Umbilical cord (tissue), 2 donors: ENCODE measurements at places on chromosomes 6 and 20. TPM values are rescaled to one million over a fixed set of nuclear protein-coding genes. Genes with fewer than 3 reads are reported as not detected.

DNA sequence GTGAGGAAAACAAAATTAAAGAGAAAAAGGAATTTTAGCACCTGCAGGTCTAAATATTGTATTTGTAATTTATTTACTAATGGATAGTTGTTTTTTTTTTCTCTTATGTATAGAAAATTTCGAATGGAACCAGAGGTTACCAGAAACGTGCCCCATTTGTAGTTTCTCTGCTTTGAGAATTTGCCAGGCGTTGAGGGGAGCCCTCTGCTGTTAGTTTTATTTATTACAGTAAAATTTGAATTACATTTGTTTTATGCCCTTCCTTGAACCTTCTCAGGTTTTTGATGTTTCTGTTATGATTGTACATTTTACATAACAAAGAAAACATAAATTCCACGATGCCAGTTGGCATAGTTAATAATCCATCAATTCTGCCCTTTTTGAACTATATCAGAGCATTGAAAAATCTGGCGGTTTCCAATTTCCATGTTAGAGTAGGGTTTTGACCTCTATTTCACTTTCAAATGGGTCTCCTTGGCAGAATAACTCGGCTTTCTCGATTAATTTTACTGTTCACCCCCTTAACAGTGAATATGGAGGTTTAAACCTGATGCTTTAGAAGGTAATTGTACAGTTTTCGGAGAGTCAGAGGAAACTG, 35.1 kb upstream of the RFPL4B start:
- DNase-seq, result no peak

GRCh38 chr6:116629563-116629981, 13.3 kb downstream of the RSPH4A start:
- no peak for DNase-seq

GRCh38 chr20:1711826-1712601, 54.4 kb upstream of the SIRPG start:
- DNase-seq, result no peak

DNA sequence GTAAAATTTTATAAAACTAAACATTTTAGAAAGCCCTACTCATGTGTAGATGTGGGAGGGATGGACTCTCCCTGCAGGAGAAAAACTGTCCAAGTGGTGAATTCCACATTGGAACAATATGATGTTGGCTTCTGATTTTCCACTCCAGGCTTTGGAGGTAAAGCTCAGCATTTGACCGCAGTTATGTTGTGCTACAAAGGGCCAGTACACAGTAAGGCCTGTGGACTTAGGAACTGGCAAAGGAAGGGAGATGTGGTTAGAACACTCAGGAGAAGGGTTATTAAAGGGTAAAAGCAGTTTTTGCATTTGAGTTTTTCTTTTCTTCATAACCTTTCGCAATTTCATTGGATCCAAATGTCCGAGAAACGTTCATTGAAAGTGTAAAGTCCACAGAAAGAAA, 150.3 kb upstream of the SASH1 start:
- DNase-seq, result no peak

DNA sequence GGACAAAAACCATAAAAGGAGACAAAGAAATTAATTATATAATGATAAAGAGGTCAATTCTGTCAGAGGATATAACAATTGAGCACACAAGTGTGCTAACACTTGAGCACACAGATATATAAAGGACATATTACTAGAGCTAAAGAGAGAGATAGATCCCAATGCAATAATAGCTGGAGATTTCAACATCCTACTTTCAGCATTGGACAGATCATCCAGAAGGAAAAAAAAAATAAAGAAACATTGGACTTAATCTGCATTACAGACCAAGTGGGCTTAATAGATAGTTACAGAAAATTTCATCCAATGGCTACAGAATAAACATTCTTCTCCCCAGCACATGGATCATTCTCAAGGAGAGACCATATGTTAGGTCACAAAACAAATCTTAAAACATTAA, 9.9 kb downstream of the VNN1 start:
- no peak for DNase-seq

GRCh38 chr6:6689400-6690143, 101.1 kb downstream of the LY86 start:
- peak; percentile 71 for DNase-seq

DNA sequence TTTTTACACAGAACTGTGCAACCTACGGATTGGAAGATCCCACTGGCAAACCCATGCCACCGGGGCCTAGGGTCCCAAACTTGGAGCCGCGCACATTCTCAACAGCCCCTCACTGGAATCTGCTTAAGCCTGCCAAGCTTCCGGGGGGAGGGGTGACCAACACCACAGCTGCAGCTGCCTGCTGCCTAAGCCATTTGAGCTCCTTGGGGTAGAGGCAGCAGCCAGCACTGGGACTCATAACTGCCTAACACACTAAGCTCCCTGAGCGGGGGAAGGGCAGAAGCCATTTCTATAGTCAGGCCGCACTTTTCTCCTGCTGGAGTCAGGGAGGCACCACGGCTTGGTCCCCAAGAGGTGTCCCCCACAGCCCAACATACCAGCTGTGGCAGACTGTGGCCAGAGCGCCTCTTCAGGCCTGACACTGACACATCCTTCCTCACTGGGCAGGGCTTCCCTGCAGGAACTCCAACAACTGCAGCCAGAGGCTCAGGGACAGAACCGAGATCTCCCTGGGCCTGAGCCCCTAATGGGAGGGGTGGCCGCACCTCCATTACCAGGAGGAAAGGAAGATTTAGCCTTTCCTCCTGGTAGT, 270.3 kb upstream of the ECI2 start:
- peak; percentile 57 for DNase-seq

GRCh38 chr6:137089305-137089704, 44.5 kb upstream of the IL20RA start:
- no peak for DNase-seq

DNA sequence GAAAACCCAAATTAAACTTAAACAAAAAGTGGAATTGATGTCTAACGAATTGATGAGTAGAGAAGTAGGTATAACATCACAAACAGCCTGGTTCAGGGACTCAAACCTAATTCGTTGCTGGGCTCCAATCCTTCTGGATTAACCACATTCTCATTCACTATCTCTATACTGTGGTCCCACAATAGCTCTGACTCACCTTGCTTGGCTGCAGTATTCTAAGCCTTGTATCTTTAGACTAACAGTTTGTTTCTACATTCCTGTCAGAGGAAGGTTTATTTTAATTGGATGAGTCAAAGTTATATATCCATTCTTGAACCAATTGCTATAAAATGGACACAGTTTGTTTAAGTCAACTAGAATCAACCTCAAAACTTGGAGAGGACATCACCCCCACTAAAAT, 530.5 kb upstream of the PTCHD4 start:
- no peak for DNase-seq

GRCh38 chr6:33808641-33809180, 4.9 kb upstream of the MLN start:
- no peak for DNase-seq

DNA sequence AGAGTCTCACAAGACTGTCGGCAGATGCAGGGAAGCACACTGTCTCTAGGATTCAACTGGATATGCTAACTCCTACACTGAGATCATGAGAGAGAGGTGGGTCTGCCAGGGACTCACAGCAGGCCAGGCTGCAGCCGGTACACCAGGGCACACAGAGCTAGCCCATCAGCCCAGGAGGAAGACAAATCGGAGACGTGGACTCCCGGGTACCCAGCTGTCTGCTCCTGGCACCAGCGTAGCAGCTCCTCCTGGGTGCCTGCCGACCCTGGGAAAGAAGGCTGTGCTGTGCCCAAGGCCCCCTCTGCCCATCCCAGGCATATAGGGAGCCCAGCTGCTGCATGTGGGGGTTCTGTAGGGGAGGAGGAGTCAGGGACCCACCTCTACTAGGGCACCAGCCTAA, 7.0 kb downstream of the MICAL1 start:
- no peak for DNase-seq

DNA sequence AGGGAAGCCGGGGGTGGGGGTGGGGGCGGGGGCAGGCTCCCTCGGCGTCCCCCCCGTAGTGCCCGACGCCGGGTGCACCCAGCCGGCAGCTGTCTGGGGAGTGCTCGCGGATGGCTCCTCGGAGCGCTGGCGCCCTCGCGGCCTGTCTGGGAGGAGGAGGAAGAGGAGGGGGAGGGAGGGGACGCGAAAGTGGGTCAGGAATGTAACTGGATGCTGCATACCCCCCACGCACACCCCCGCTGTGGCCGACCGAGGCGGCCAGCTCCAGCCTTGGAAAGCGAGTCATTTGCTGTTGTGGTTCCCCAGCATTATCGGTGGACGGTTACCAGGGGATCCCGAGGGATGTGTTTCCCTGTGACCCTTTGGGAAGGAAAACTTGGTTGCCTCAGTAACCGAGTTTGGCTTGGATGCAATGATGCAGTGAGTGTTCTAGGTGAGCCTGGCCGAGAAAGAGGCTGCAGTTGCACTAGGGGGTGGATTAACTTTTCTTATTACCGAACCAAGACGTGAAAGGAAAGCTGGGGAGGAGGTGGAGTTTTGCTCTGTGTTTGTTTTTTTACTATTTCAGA, 55.2 kb upstream of the RREB1 start:
- DNase-seq, result peak; percentile 28

DNA sequence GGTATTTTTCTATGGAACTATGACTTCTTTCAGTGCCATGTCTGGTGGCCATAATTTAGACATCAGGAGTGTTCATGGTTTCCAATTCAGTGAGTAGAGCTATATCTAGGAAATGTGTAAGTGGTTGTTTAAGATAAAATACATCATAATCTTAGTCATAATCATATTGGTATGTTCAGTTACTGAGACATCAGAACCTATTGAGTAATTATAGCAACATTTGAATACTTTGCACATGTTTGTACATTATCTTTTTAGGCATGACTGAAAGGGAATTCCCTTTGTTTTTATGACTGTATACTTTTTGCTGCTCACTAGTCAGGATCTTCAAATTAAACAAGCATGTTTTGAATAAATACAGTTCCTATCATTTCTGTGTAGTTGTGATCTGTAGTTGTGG, 64.0 kb downstream of the STXBP5 start:
- DNase-seq, result no peak

DNA sequence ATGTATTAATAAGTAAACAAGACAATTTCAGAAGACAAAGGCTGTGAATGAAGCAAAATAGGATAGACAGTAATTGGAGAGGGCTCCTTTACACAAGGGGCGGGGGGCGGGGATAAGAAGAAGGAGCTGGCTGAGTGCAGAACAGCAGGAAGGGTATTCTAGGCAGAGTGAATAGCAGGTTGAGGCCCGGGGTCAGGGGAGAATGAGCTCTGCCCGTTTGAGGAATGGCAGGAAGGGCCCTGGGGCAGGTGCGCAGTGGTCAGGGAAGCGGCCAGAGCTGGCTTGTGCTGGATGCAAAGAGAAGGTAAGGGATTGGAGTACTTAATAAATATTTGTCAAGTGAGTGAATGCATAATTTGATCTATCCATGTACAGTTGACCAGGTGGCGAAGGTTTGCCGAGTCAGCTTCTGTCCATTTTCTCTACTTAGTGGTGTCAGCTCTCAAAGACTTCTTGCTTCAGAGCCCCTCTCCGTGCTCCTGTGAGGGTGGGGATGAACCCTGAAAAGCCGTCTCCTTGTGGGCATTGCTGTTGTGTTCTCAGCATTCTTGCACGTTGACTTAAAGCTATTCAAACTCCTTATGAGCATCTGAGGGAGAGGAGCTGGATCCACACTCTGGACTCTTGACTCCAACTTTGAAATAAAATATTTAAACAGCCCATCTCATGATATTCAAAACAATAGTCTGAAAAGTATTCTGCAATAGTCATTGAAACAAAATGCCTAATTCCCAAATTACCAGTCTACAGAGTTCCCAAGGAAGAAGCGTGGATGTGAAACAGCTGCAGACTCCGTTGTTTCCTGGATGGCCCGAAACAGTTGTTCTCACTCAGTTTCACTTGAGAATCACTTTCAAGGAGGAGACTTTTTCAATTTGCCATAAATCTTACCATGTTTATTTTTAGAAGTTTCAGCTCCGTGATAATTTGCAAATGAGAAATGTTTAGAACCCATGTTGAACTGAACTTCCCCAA, 105.1 kb downstream of the EDN3 start:
- DNase-seq, result no peak

GRCh38 chr20:49471397-49471796, 11.1 kb downstream of the KCNB1 start:
- DNase-seq, result no peak

GRCh38 chr20:44582311-44583025, at the start of gene PKIG:
Gene PKIG, plus strand, starts transcription at chr20:44582579. Its CDS starts 31,978 bp downstream, at chr20:44614557.
- peak; percentile 87 for DNase-seq

GRCh38 chr6:9527679-9528286, 887.1 kb downstream of the TFAP2A start:
- peak; percentile 32 for DNase-seq

- DNase-seq, result no peak
These were observed 17.6 kb upstream of the IER3 start for GRCh38 chr6:30761791-30762429.

GRCh38 chr20:48695255-48695654, 132.5 kb downstream of the PREX1 start:
- DNase-seq, result peak; percentile 56

- DNase-seq, result no peak
These were observed 68.9 kb downstream of the CYP39A1 start for GRCh38 chr6:46583721-46584120.

- no peak for DNase-seq
These were observed 55.0 kb downstream of the ALDH5A1 start for GRCh38 chr6:24549674-24550353.

DNA sequence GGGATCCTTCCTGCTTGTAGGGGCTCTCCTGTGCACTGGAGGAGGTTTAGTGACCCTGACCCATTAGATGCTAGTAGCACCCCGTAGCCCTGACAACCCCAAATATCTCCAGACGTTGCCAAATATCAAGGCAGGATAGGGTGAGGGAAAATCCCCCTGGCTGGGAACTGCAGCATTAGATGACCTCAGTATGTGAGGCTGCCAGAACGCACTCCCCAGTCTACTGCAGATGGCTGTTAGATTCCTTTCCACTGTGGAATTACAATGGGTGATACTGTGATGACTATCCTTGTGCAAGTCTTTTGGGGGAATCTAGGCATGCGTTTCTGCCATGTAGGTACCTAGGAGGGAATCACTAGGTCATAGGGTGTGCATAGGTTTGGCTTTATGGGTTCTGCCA, 226.3 kb upstream of the KCNG1 start:
- DNase-seq, result no peak

- DNase-seq, result peak; percentile 85
These were observed at the start of gene TCF21 for GRCh38 chr6:133888929-133889556. Gene TCF21, plus strand, starts transcription at chr6:133889113. Its CDS starts 285 bp downstream, at chr6:133889398.

DNA sequence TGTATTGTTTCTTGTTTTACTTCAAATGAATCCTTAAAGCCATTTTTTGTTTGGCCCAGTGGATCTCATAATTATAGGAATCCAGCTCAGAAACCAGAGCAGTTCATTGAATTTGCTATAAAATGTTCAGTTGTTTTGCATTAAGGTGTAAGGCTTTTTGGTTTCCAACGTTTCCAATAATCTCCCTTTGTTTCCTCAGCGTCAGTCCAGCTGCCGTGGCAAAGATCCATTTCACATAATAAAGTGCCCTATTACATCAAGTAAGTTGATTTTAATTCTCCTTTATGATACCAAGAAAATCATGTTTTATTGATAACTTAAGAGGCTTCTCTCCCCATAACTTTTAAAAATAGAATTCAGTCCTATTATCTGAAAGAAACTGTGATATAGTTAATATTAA, 472.6 kb downstream of the UTRN start:
- no peak for DNase-seq

GRCh38 chr6:38648629-38649028, 8.9 kb upstream of the BTBD9 start:
- DNase-seq, result no peak

SLA2 gene
- total RNA-seq, result not detected

DLL1 gene
- 0.96 TPM for total RNA-seq

LKAAEAR1 gene
- total RNA-seq, result 3.4 TPM

NRSN1 gene
- total RNA-seq, result 6.5 TPM

SRMS gene
- not detected for total RNA-seq

CLVS2 gene
- 4.1 TPM for total RNA-seq

TRIM31 gene
- 1.7 TPM for total RNA-seq

MEI4 gene
- total RNA-seq, result 3.4 TPM

OOEP gene
- total RNA-seq, result not detected

SLC26A8 gene
- 3.1 TPM for total RNA-seq

CD83 gene
- total RNA-seq, result 5.5 TPM
